ENCODE measurements at places on chromosomes 3 and 15.

DNA sequence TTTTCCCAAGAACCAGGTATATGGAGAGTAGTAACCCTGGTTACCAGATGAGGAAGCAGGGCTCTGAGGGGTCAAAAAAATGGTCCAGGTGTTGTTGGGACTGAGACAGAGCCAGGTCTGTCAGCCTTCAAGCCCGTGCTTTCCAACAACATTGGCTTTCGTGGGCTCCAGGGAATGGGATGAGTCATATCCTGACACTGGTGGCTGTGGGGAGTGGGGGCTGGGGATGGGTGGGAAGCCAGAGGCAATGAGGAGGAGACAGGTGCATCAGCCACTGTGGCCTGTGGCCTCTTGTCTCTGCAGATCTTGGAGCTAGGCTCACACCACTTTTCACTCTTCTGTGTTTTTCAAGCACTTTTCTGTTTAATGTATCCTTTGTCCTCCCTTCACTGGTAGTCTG lies 38.2 kb downstream of the CORO2B start:
- peak; percentile 41 for DNase-seq

- DNase-seq = no peak
Measured at GRCh38 chr3:148847351-148847750, 17.7 kb upstream of the CPA3 start.

- no peak for DNase-seq
Measured at GRCh38 chr3:150014782-150015181, 44.1 kb upstream of the PFN2 start.

DNA sequence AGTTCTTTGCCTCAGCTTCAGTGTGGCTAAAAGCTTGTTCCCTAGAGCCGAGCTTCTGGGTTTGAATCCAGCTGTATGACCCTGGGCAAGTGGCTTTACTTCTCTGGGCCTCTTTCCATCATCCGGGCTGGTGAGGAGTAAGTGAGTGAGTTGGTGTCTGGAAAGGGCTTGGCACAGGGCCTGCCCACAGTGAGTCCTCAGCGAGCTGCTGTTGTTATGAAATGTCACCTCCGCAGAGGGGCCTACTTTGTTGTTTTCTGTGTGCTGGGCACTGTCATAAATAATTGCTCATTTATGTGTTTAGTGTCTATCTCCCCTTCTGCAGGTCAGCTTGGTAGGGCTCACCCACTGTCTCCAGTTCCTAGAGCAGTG lies 31.7 kb downstream of the SLC6A6 start:
- DNase-seq = no peak

DNA sequence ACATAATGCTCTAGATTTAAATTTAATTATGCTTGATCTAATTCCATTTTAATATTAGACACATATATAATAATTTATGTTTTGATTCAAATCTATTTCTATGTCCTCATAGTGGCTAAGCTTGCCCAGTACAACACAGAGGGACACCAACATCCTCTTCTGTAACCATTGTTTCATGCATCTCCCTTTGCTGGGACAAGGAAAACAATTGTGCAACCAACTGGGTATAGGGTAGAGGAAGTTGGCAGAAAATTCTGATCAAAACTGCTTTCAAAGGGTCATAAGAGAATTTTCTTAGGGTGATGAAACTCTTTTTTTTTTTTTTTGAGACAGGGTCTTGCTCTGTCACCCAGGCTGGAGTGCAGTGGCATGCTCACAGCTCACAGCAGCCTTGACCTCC lies 121.4 kb upstream of the SGO1 start:
- DNase-seq = no peak

All from SW480 (cell line).